ENCODE measurements at places on chromosomes 2 and 18. TPM values are rescaled to one million over a fixed set of nuclear protein-coding genes. Genes with fewer than 3 reads are reported as not detected.

GRCh38 chr2:104841744-104842143 is 12.2 kb upstream of the POU3F3 start:
- DNase-seq = no peak

DNA sequence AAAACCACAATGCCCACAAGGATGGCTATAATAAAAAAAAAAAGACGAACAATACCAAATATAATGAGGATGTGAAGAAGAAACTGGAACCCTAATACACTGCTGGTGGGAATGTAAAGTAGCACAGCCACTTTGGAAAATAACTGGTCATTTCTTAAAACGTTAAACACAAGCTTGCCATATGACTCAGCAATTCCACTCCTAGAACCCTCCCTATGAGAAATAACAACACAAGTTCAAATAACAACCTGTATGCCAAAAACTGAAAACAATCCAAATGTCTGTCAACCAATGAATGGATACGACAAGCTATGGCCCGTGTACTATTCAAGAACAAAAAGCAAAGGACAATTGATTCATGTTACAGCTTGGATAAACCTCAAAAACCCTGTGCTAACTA is 7.0 kb upstream of the ALPK2 start:
- DNase-seq = no peak

DNA sequence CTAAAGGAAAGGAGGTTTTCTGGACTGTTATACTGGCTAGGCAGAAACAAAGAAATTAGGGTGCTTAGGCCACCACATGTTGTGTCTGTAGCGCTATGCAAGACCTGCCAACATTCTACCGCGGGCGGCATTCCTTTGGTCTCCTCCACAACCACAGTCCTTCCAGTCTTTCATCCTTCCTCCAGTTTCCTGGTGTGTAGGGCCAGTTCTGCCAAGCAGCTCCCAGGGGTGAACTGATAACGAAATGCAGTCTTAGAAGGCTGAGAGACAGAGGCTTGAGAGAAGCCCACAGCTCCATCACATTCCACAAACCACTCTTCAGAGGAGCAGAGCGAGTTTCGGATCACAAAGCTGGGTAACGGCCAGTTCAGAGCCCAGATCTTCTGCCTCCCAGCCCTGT is 19.5 kb upstream of the CXXC1 start:
- DNase-seq = no peak

The MC2R gene
- total RNA-seq = not detected

GRCh38 chr18:52325997-52326396 is 14.0 kb upstream of the DCC start:
- no peak for DNase-seq

The AQP12A gene
- not detected for total RNA-seq

The WDR35 gene
- 5.6 TPM for total RNA-seq

GRCh38 chr2:207722773-207723424 is 11.5 kb downstream of the CCNYL1 start:
- DNase-seq = no peak

DNA sequence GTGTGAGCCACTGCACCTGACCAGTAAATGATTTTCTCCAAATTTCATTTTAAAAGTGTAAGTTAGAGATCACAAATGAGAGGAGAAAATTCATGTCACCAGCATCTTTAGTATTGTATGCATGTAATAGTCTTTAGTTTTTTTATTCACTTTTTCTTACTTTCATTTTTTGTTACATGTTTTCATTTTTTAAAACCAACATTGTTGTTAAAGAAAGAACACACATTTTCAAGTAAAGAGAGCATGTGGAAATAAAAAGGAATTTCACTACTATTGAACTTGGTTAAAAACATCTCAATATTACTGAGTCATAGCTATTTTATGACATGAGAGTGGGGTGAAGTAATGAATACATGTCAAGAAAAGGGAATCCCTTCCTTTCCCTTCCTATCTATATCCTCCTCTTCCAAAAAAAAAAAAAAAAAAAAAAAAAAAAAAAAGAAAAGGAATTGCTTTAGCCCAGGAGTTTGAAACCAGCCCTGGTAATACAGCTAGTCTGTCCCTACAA is 29.1 kb upstream of the PMAIP1 start:
- DNase-seq = no peak
